ENCODE measurements at places on chromosomes 2 and 18.

- no peak for DNase-seq
These were observed 10.6 kb downstream of the ADD2 start for GRCh38 chr2:70757360-70757759.

DNA sequence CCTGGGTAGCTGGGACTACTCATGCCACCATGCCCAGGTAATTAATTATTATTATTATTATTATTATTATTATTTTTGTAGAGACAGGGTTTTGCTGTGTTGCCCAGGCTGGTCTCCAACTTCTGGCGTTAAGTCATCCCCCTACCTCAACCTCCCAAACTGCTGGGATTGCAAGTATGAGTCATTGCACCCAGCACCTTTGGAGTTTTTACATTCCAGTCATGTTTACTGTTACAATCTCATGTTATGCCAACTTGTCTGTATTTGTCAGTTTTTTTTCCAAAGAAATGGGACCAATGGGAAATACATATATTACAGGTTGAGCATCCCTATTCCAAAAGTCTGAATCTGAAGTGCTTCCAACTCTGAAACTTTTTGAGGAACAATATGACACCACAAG, 903.8 kb downstream of the SLC4A3 start:
- no peak for DNase-seq

DNA sequence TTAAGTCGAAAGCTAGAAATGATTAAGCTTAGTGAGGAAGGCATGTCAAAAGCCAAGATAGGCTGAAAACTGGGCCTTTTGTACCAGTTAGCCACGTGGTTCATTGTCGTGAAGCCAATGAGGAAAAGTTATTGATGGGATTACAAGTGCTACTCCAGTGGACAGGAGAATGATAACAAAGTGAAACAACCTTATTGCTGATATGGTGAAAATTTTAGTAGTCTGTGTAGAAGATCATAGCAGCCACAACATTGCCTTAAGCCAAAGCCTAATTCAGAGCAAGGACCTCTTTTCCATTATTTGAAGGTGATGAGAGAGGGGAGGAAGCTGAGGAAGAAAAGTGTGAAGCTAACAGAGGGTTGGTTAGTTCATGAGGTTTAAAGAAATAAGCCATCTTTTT, 24.1 kb upstream of the RAMP1 start:
- no peak for DNase-seq

DNA sequence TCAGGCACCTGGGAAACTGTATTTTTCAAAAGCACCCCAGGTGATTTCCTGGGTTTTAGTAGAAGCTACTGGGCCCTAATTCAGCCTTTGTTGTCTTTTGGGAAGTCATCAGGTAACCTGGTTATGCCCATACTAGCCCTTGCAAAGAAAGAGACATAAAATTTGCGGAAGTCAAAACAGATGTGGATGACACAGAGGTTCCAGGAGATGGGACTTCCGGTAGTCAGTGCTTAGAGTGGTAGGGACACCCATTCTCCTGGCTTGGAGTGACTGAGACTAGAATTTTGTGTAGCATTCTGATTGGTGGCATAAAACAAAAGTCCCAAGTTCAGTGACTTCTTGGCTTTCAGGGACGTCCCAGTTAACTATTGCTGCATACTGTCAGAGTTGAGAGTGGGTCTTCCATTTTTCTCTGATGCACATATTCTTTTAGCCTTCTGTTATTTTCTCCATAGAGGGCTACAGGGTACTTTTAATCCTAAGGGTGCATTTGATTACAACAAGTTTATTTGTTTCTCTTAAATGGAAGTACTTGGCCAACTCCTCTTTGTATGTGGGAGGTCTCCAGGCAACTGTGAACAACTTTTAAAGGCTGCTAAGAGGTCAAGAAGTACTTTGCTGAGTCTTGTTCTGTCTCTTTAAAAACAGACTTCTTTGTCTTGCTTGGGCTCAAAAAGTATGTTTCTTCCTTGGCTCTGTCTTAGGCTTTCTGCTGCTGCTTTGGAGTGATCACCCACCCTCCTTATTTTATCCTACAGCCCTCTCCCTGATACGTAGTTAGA, 8.8 kb downstream of the NAB1 start:
- no peak for DNase-seq

DNA sequence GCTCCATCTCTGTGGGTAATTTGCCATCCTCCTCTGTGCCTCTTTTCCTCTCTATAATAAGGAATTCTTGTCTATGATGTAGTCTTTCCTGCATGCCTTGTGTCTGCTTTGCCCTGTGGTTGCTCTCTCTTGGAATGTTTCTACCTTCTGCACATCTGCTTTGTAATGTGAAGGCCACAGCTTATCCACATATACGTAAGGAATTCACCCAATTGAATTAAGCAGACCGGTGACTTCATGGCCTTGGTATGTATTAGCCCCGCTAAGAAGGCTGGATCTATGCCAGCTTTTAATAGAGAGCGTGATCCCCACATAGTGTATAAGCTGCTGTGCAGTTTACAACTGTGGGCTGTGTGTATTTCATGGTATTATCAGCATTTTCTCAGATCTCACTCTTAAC, 274.7 kb downstream of the RNF144A start:
- DNase-seq: no peak

Data from cardiac septum (tissue), 1 donor.